Heart left ventricle (tissue), 16 donors: ENCODE measurements at places on chromosomes 16 and 17. TPM values are rescaled to one million over a fixed set of nuclear protein-coding genes. Genes with fewer than 3 reads are reported as not detected.

- DNase-seq = peak; percentile 19
Observed at GRCh38 chr16:79132701-79133100, 467.8 kb downstream of the MAF start.

DNA sequence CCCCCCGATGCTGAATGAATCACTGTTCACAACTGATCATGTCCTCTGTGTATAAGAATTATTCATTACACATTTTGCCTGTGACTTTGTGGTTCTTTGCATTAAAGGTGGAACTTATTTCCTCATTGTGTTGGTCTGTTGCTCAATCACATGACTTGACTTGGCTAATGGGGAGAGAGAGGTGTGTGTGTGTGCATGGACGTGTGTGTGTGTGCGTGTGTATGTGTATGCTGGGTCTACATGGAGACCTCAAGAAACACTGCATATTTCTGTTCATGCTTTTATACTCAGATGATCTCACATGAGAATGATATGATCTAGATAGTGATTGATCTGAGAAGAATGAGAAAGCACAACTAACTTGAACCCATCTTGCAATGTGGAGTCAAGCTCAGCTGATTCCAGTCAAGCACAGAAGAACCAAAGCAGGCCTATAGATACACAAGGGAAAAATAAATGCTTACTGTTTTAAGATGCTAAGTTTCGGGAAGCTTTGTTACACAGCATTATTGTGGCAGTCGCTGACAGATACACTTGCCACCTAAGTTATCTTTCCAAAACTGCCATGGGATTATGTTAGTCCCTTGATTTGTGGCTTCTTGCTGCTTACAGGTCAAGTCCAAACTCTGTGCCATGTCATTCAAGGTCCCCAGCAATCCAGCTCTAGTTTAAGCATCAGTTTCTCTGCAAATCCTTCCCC is 167.9 kb upstream of the ZFHX3 start:
- no peak for DNase-seq

DNA sequence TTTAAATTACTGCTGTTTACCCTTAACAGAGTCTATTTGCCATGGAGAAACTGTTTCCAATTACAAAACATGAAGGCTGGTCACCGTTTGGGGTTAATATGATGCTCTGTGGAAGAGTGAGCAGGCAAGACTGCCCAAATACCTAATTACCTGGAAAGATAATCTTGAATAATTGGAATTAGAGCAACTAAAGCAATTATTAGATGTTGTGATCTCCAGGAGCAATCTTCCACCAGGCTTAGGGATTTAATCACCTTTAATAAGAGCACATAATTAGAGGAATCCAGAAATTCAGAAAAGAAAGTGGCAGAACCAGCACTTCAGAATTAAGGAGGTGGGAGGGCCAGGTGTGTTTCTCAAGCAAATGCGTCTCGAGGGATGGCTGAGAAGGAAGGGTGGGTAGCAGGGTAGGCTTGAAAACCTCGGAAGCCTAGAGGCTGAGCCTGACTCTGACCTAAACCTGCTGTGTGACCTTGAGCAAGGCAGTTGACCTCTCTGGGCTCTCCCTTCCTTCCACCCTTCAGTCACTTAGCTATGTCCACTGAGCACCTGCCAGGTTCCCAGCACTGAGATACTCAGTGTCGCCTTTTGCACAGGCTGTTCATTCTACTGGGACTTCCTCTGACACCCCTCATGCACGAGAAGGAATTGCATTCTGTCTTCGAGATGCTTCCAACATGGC is 113.2 kb downstream of the GSG1L start:
- no peak for DNase-seq

- no peak for DNase-seq
Observed at GRCh38 chr17:28912281-28912937, 9.5 kb upstream of the DHRS13 start.

DNA sequence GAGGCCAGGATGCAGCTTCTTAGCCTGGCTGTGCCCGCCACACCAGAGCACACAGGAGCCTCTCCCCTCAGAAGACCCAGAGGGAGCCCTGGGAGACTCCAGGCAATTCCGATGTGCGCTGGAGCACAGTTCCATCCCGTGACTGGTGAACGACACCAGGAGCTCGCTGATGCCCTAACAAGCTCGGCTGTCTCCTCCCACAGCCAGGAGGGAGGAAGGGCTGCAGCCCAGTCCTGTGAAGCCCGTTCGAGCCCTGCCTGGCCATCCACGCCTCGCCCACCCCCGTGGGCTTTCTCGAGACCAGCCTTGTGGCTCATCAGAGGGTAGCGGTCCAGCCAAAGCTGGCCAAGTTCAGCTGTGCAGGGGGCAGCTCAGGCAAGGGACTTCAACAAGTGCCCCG is 21.8 kb upstream of the RASD1 start:
- DNase-seq = no peak

- no peak for DNase-seq
Observed at GRCh38 chr16:70661918-70662641, 15.7 kb downstream of the IL34 start.

GRCh38 chr17:44345454-44346026 is 438 bp downstream of the GRN start:
- DNase-seq = no peak

DNA sequence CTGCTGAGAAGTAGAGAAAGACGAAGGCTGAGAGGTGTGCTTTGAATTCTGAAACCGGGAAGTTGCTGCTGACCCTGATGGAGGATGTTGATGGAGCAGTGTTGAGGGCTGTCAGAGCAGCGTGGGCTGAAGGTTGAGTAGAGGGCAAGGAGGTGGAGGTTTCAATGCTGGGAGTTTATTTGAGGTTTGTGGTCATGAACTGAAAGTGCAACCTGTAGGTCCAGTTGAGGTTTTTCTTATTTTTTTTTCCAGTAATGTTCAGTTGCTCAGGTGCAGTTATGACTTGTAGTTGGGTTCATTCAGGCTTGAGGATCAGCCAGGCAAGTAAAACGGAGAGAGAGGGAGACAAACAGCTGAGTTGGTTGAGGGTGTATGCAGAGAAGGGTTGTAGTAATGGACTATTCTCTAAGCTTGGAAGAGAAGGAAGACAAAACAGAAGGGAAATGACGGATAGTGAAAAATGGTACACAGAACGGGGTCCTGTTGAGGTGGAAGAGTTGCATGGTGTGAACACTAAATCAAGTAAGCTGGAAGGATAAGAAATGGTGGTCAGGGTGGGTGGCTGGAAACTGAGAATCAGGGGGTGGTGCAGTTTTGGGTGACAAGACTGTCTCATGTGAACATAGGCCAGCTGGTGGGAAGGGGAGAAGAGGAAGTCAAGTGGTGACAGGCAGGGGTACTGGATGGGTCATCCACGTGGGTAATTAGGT is 8.7 kb upstream of the UBE2G1 start:
- no peak for DNase-seq

- DNase-seq = no peak
Observed at GRCh38 chr17:37280841-37281240, 94.9 kb upstream of the C17orf78 start.

DNA sequence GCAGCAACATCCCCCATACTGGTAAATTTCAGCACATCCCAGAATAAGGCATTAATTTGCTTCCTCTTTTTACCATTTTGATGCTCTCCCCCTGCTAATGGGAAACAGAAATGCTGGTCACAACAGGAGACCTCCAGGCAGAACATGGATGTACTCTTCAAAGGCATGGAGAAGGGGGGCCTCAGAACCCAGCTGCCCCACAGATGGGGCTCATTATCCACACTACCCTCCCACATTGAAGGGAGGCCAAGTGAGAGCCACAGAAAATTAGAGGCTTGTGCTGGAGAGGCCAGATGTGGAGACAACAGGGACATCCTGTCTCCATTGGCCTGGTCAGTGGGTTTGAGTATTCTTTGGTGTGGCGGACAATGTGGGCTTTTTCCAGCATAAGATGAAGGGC is 150.1 kb upstream of the CDH11 start:
- DNase-seq = no peak

GRCh38 chr17:28396635-28397239 is 9.3 kb downstream of the SLC46A1 start:
- no peak for DNase-seq

The LRRC37A gene
- polyA plus RNA-seq = 0.37 TPM

The NPIPB9 gene
- polyA plus RNA-seq = 0.18 TPM
